ENCODE measurements at places on chromosomes 6 and 20. TPM values are rescaled to one million over a fixed set of nuclear protein-coding genes. Genes with fewer than 3 reads are reported as not detected.
A peak's percentile ranks its signal among the peaks of the same experiment; 100 is the strongest.

The PPP1R10 gene
- 33.1 TPM for total RNA-seq

The CST4 gene
- total RNA-seq, result not detected

The SNX21 gene
- 19.8 TPM for total RNA-seq

DNA sequence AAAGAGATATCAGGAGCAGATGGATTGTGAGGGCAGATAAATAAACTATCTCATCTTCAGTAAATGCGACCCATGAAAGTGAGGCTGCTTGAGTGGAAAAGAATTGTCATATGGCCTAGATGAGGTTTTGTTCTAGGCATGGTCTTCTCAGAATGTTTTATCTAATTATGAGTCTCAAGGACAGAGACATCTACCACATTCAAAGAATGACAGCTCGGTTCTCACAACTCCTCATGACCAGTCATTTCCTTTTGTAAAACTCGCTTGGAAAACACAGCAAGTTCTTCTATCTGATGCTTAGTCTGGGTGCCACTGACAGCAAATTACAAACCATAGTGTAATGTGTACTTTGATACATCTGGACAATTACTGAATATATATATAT lies 140.5 kb downstream of the CCDC170 start:
- H3K4me1 ChIP-seq, result no peaks in the 10 kb centered on the region
- DNase-seq, result no peak
- H3K4me3 ChIP-seq, result no peak overlapping the region
- no peak overlapping the region for H3K27ac ChIP-seq
- H3K27me3 ChIP-seq, result no peaks in the 10 kb centered on the region
- H3K36me3 ChIP-seq, result no peaks in the 10 kb centered on the region

DNA sequence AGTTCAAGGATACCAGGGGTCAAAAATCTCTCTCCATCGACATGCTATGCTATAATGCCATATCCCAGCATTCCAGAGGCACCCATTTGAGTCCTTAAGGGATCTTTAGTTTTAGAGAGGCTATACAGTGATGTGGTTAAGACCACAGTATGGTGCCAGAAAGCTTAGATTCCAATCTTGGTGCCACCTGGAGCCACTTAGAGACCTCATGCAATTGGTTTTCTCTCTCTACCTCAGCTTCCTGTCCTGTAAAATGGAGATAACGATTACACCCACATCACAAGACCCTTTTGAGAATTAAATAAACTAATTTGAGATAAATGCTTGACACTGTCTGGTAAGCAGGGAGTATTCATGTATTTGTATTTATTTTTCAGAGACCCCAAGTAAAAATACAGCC lies 39.0 kb downstream of the PLAGL1 start:
- no peak overlapping the region for H3K4me3 ChIP-seq
- no peak overlapping the region for H3K27ac ChIP-seq
- H3K27me3 ChIP-seq, result no peaks in the 10 kb centered on the region
- H3K36me3 ChIP-seq, result no peaks in the 10 kb centered on the region
- no peak for DNase-seq

GRCh38 chr6:110329714-110330436 lies 28.3 kb downstream of the METTL24 start:
- no peaks in the 10 kb centered on the region for H3K4me1 ChIP-seq
- H3K4me3 ChIP-seq, result peak overlapping the region; percentile 20
- no peaks in the 10 kb centered on the region for H3K36me3 ChIP-seq
- no peak overlapping the region for H3K27ac ChIP-seq
- no peak for DNase-seq

DNA sequence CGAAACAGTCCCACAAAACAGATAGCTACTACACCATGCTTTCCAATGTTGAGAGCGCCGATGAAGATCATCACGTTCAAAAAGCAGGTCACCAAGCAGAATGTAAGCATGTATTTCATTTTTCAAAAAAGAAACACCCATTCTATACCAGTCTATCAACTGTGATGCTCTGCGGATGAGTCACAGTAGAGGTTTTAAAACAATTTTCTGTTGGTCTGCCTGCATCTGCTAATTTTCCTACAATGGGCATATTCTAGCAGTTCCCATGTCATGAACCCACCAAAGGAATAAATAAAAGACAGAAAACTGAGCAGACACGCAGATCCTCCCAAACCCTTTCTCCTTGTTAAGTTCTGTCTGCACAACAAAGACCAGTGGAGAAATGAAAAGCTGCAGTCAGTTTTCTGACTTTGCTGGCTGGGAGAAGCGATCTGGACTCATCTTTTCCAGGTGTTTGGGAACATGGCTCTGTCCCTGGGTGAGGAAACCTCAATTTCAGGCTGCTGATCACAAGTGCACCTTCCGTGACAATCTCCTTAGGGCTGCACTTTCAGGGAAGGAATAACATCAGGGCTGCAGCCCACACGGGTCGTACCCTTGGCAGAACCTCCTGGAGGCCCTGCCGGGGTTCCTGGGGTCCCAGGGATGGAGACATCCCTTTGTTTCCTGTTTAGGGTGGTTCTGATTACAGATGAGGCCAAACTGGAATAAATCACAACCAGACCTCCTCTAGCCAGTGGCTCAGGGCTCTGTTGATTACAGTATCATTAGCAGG lies 200.1 kb downstream of the BMP7 start:
- peaks cover 53% of the 10 kb centered on the region for H3K27me3 ChIP-seq
- no peak for DNase-seq
- H3K4me3 ChIP-seq, result no peak overlapping the region
- H3K36me3 ChIP-seq, result no peaks in the 10 kb centered on the region

GRCh38 chr6:108998485-108998884 lies 96.2 kb downstream of the SESN1 start:
- no peaks in the 10 kb centered on the region for H3K27me3 ChIP-seq
- no peak overlapping the region for H3K27ac ChIP-seq
- no peaks in the 10 kb centered on the region for H3K36me3 ChIP-seq

- H3K27ac ChIP-seq, result no peak overlapping the region
- H3K4me1 ChIP-seq, result no peaks in the 10 kb centered on the region
- no peak overlapping the region for H3K4me3 ChIP-seq
- DNase-seq, result no peak
- no peaks in the 10 kb centered on the region for H3K27me3 ChIP-seq
Observed at GRCh38 chr6:112481211-112481610, 134.1 kb downstream of the RFPL4B start.

DNA sequence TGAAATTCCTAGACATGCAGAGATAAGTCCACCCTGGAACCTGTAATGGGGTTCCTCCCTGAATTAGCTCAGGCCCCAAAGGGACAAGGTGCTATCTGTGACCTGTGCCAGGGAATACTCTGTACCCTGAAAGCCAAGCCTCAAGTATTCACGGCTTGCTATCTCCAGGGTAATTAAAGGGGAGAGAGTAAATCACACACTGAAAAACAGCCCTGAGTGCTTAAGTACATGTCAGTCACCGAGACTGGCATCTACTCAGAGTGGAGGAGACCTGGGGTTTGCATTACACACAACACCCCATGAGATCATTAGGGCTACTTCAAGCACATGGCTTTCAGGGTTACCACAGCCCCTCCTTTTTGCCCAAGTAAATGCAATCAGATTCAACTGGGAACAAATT lies 188.1 kb downstream of the CD83 start:
- H3K4me1 ChIP-seq, result no peaks in the 10 kb centered on the region
- DNase-seq, result no peak
- no peak overlapping the region for H3K27ac ChIP-seq

DNA sequence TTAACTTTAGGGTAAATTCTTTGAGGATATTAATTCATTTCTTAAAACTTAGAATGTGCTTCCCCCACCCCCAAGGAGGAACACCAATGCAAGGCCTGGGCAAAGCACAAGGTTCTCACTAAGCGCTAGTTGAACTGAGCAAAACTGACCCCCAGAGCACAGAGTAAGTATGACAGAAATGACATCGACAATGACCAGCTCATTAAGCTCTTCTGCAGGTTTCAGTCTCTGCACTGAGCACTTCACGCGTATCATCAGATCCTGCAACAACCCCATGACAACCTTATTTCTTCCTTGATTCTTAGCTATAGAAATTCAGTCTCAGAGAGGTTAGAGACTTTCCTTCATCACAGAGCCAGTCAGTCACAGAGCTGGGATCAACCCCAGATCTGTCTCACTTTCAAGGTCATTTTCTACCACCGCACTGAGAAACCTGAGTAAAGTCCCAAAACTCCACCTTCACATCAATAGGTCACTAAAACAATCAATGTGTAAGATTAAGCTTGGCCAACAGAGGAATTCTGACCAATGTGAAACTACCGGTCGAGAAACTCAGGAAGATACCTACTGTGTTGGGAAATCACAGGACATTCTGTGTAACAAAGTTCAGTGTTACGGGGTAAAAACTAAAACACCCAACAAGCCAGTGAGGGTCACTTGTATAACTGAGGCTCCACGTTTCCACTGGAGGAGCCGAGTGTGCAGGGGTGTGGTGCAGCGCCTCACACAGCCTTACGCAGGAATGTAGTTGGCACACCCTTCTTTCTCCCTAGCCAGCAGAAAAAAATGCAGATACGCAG lies 129.0 kb upstream of the FOXQ1 start:
- DNase-seq, result no peak
- no peaks in the 10 kb centered on the region for H3K4me1 ChIP-seq
- H3K36me3 ChIP-seq, result no peaks in the 10 kb centered on the region
- no peak overlapping the region for H3K27ac ChIP-seq
- H3K27me3 ChIP-seq, result peaks cover 23% of the 10 kb centered on the region

GRCh38 chr20:59813948-59814839 lies 119.2 kb downstream of the SYCP2 start:
- no peak overlapping the region for H3K27ac ChIP-seq
- H3K36me3 ChIP-seq, result no peaks in the 10 kb centered on the region
- H3K4me1 ChIP-seq, result no peaks in the 10 kb centered on the region
- DNase-seq, result no peak
- no peaks in the 10 kb centered on the region for H3K27me3 ChIP-seq

- H3K4me3 ChIP-seq, result no peak overlapping the region
- H3K27me3 ChIP-seq, result no peaks in the 10 kb centered on the region
- no peak for DNase-seq
- no peaks in the 10 kb centered on the region for H3K4me1 ChIP-seq
- no peaks in the 10 kb centered on the region for H3K36me3 ChIP-seq
Observed at GRCh38 chr6:6818078-6818639, 229.6 kb downstream of the LY86 start.

GRCh38 chr6:14211562-14211942 lies 94.0 kb downstream of the CD83 start:
- H3K4me1 ChIP-seq, result peaks cover 17% of the 10 kb centered on the region
- no peaks in the 10 kb centered on the region for H3K36me3 ChIP-seq
- DNase-seq, result peak; percentile 71
- H3K4me3 ChIP-seq, result peak overlapping the region; percentile 80

- H3K36me3 ChIP-seq, result no peaks in the 10 kb centered on the region
- H3K4me3 ChIP-seq, result peak overlapping the region; percentile 91
- H3K27me3 ChIP-seq, result no peaks in the 10 kb centered on the region
- H3K27ac ChIP-seq, result peak overlapping the region; percentile 98
- H3K4me1 ChIP-seq, result peaks cover 87% of the 10 kb centered on the region
Observed at GRCh38 chr20:62925420-62926228, 681 bp downstream of the DIDO1 start.

DNA sequence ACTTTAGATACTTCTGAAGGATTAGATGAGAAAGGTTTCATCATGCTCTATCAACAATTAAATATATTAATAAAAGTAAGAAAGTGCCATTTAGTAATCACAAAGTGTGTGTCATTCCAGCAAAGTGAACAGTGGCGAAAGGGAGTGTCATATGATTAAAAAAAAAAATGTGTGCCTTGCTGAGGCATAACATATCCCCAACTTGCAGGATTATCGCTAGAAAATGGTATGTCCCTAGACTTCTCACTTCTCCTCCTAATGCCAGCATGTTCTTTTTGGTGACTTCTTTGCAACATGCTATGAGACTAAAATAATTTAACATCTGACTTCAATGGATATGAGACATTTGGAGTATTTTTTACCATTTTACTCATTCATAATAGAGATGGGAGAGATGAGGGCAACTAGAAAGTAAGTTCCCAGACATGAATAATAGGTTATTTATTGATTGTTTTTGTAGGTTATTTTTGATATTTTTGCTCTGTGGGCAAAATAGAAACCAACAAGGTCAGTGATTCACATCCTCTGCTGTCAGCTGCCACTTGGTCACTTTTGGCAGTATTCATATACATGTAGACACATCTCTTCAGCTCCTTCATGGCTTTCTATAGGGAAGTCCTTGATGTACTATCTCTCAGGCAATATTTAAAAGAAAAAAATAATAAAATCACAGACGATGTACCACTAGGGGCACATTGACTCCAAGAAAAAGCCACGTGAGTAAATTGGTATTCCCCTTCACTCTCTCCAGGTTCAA lies 370.1 kb downstream of the BMP2 start:
- H3K27ac ChIP-seq, result no peak overlapping the region
- no peaks in the 10 kb centered on the region for H3K27me3 ChIP-seq
- H3K36me3 ChIP-seq, result no peaks in the 10 kb centered on the region
- no peak overlapping the region for H3K4me3 ChIP-seq
- DNase-seq, result no peak
